ENCODE measurements at places on chromosomes 5 and 9.

DNA sequence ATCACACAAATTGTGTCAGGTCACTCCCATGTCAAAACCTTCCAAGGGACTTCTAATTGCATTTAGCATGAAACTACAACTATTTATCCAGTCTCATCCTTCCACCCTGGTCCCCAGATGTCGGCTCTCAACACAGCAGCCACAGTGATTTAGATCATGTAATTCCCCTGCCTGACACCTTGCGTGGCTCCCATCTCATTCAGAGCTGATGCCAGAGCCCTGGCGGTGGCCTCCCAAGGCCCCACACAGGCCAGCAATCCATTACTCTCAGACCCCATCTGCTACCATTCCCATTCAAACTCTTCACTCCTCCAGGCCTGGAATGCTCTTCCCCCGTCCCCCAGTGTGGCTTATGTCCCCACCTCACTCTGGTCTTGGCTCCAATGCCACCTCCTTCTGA, 2.4 kb downstream of the SLC35D2 start:
- no peak for DNase-seq

DNA sequence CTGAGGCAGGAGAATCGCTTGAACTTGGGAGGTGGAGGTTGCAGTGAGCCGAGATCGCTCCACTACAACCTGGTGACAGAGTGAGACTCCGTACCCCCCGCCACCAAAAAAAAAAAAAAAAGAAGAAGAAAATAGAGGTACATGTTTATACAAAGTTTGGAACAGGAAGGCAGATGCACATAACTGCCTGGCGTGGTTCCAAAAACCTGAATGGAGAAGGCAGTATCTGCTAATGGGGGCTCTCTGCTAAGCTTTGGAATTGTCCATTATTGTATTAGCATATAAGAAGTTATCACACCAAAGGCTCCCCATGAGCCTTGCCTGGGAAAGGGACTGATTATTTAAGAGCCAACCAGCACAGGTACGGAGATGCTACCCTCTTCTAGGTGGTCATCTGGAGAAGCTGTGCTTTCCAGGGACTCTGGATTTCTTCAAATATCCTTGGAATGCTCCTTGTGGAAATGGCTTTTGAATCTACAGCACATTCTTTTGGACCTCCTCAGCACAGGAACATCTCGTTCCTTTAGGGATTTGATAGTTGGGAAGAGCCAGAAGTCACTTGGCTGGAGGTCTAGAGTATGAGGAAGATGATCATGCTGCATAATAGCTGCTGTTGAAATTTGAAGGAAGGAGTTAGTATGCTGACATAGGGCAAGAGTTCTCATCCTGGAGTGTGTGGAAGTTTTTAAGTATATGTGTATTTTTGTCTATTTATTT, 42.5 kb upstream of the ABCA1 start:
- no peak for DNase-seq

DNA sequence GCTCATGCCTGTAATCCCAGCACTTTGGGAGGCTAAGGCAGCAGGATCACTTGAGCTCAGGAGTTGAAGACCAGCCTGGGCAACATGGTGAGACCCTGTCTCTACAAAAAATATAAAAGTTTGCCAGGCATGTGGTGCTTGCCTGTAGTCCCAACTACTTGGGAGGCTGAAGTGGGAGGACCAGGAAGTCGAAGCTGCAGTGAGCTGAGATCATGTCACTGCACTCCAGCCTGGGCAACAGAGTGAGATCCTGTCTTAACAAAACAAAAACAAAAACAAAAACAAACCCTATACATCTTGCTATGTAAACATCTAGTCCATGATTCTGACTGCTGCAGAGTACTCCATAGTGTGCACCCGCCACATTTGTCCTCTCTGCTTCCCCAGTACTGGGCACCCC, 19.8 kb upstream of the PPP2CA start:
- no peak for DNase-seq

GRCh38 chr5:130514984-130515690, 610.9 kb downstream of the CHSY3 start:
- DNase-seq = no peak

Data from D341Med (cell line).